Type B pancreatic cell (in vitro differentiated cells): ENCODE measurements at places on chromosomes 4 and X.

DNA sequence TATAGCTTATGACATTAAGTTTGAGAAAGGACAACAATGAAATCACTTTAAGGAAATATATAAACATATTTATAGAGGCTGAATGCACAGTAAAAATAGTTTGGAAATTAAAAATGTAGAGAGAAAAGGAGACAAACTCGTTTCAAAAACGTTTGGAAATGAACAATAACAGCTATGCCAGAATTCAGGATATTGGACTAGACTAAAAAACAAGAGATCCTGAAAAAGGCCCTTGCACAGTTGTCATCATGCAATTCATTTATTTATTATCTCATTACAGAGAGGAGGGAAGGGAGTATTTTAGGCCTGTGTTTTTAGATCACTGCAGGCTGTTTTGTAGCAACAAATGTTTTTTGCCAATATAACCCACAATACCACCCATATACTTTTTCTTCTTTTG lies 527.2 kb downstream of the ADGRL3 start:
- DNase-seq, result no peak

- DNase-seq, result no peak
These were observed 1601.5 kb upstream of the PCDH10 start for GRCh38 chr4:131547506-131547981.

DNA sequence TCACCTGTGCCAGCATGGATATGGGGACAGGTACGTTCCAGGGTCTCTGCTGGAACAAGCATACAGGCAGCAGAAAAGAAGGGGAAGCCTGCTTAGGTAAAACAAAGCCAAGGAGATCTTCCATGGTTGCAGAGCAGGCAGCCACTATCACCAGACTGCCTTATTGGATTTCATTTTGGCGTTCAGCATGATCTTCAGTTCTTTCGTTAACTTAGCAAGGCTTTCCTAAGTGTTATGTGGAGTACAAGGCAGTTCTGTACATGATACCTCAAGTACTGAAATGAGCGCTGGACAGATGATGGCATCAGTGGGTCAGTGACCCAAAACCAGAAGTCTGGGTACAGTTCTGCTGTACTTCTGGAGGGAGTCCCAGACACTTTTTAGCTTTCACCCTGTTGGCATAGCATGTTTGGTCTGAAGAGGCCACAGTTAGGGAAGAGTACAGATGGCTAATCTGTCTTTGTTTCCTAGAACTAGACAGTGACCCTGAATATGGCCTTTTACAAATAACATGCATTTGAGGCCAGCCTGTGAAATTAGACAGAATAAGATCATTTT lies 8.9 kb downstream of the SMIM20 start:
- DNase-seq, result no peak

DNA sequence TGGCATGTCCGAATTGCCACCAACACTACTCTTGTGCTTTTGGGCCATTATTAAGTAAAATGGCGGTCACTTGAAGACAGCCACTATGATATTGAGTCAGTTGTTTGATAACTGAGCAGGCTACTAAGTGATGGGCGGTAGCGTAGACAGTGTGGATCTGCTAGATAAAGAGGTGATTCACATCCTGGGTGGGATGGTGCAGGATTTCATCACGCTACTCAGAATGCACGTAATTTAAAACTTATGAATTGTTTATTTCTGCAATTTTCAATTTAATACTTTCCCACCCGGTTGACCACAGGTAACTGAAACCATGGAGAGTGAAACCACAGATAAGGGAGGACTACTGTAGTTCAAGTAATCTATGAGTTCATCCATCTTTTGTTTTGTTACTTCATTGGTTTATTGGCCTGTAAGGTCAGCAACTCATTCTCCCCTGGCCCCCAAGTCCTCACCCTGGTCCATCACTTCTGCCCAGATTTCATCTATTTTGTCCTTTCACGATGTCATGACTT lies 2.9 kb downstream of the ARAF start:
- DNase-seq, result no peak

DNA sequence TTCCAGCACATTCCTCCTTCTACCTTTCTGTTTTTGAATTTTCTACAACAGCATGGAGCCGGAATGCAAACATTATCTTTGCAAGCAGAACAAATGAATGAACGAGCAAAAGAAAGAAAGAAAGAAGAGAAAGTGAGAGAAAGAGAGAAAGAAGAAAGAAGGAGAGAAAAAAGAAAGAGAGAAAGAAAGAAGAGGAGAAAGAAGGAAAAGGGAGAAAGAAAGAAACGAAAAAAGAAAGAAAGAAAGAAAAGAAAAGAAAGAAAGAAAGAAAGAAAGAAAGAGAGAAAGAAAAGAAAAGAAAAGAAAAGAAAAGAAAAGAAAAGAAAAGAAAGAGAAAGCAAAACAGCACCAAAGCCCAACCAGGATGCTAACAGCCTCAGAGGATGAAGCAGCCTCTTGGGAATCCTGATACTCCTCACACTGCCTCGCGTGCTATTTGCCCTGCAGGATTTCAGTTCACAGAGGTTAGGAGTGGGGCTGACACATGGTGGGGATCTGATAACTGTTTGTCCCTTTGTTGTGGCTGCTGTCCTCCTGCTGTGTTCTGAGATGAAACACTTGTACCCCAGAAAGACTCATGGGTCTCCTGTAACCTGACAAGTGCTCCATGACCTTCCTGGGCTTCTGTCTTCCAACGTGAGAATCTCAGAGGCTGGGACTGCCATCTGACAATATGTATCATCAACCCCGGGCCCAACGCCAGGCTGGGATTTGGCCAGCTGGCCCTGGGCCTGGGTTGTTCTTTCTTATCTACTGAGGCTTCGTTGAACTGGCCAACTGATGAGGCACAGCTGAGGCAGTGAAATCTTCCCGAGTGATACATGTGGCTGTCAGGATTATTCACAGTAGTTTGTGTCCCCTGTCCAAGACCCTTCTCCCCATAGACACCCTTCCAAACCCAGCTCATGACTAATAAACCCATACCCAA lies 61.0 kb downstream of the SEPSECS start:
- no peak for DNase-seq

DNA sequence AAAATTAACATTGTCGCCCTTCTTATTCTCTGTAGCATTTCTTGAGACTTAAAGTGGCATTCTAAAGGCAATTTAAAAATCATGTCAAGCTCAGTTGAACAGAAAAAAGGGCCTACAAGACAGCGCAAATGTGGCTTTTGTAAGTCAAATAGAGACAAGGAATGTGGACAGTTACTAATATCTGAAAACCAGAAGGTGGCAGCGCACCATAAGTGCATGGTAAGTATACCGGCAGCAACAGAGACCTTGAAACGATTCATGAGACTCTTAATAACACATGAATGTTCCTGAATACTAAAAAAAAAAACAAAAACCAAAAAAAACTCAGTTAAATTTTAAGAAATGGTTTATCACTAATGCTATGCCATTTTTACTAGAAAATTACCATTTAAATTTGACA lies 82.4 kb upstream of the HPRT1 start:
- no peak for DNase-seq

DNA sequence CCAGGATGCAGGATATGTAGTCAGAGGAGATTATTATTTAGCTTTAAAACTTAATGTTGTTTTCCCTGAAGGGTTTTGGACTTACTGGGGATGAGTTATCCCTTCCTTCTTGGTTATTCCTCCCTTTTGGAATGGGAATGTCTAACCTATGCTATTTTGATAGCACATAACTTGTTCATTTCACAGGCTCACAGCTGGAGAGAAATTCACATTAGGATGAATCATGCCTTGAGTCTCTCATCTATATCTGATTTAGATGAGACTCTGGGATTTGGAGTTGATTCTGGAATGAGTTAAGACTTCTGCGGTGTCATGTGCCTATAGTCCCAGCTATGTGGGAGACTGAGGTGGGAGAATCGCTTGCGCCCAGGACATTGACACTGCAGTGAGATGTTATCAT lies 81.1 kb downstream of the ATP11C start:
- DNase-seq, result no peak

- no peak for DNase-seq
These were observed 909.0 kb downstream of the CENPC start for GRCh38 chr4:66636349-66636748.

DNA sequence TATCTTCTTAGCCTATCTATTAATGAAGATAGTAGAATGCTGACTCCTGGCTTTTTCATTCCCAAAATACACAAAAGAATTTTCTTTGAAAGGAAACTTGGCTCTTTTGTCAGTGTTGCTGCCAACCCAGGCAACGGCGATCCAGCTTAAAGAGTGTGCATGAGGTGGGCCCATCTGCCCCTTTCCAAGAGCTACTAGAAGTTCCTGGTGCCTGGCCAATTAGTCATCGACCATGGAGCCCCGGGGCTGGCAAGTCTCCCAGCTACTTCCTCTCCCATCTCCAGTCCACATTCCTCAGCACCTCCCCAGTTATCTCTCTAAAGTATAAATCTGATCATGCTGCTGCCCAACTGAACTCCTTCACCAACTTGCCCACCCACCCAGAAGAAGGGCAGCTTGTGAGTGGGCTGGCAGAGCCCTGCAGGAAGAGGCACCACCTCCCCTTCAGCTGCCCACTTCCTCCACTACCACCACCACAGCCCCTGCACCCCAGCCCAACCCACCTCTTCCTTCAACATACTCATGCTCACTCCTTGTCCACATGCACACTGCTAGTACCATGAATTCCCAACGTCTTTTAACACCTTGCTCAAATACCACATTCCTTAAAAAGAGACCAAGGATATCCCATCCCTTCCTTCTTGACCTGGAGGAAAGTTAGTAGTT lies 158.2 kb upstream of the MAP3K15 start:
- DNase-seq, result no peak

GRCh38 chrX:45699158-45699557 lies 498.5 kb upstream of the DIPK2B start:
- no peak for DNase-seq

DNA sequence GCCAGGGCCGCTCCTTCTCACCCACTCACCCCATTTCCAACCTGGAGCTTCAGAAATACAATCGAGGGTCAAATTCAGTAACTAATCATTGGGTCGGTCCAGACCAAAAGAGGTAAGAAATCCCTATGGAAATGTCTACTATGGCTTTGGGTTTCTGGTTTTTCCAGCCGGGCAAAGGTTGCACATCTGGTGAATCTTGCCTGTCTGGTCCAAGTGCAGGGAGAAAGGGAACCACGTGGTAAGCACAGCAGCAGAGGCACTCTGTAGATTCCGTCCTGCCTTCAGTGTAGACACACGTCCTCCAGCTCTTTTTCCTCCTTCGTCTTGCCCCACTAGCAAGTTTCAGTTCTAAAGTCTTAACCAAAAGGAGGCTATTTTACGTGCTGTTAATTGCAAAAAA lies 218.0 kb upstream of the JADE1 start:
- DNase-seq, result no peak

DNA sequence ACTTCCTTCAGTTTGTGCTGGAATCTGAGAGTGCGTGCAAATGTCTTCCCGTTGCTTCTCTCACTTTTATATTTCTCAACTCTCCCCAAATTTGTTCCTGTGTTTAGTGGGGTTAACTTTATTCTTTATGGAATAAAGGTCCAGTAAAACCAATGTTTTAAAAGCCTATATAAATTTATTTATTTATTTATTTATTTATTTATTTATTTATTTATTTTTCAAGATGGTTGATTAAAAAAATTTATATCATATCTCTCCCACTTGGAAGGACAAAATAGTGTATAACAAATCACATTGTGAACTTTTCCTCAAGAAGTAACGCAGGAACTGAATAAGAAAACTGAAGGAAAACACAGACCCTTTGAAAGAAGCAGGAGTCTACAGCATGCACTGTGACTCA lies 95.3 kb upstream of the ITM2A start:
- no peak for DNase-seq

GRCh38 chr4:8355864-8356565 lies 84.5 kb downstream of the ACOX3 start:
- peak; percentile 37 for DNase-seq

DNA sequence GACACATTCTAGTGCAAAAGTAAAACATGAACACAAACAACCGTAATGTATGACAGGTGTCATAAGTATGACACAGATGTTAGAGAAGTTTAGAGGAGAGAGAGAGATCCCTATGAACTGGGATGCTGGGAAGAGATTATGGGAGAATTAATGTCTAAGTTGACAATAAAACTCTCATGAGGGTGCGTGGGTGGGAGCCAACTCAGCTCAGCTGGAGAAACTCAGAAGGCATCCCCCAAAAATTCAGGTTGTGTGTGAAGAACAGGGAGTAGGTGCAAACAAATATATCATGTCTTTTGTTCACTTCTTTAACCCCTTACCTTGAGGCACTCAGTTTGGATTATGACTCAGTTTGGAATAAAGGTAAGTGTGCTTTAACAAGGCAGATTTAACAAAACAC lies 484.1 kb downstream of the INPP4B start:
- DNase-seq, result no peak
